ENCODE measurements at places on chromosomes 11 and 22.

DNA sequence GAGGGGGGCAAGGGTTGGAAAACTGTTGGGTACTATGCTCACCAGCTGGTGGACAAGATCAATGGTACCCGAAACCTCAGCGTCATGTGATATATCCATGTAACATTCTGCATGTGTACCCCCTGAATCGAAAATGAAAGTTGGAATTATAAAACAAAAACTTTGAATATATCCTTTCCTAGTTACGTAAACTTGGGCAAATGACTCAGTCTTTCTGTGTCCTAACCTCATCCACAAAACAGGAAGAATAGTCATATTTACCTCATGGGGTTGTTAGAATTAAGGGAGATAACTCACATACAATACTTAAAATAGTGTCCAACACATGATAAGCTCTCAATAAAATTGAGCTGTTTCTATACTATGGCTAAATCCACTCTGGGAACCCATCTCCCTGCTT, 620.1 kb upstream of the KIRREL3 start:
- DNase-seq: no peak

- DNase-seq: no peak
Observed at GRCh38 chr11:44944853-44945235, 5.8 kb downstream of the TP53I11 start.

GRCh38 chr22:36224245-36224644, 15.1 kb downstream of the APOL2 start:
- no peak for DNase-seq

DNA sequence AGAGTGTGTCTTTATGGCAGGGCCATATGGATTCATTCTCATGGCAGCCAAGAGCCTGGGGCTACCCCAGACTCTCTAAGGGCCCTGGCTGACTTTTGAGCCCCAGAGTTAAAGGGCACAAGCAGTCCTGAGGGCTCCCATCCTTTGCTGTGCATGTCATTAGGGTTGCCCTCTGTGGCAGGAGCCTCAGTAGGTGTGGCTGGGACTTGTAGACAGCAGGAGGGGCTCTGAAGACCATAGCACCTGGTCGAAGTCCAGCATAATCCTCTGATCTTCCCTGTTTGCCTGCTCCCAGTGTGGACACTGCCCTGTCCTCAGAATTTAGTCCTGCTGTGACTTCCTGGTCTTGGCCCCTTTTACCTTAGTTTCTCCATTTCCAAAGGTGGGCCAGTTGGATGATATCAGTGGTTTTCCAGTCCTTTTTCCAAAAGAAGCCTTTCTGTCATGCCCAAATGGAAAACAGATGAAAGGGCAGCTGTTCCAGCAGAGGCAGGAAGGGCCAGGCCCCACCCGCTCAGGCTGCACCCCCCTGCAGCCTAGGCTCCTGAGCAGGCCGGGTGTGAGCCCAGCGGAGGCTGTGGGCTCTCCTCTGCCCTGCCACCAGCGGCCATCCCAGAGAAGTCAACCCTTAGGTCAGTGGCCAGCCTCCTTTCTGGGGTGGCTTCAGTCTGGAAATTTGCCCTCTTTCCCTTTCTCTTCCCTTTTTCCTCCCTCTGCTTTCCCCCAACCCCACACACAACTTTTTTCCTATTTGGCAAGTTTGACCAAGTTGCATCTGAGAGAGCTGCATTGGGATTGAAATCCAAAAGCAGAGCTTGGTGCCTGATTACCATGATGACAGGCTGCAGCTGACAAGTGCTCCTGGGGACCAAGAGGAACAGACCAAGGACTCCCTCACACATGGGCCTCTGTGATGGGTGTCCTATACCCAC, 32.8 kb upstream of the SUSD2 start:
- DNase-seq: no peak

Data from AG04450 (cell line).